ENCODE measurements at places on chromosomes 4 and X. TPM values are rescaled to one million over a fixed set of nuclear protein-coding genes. Genes with fewer than 3 reads are reported as not detected.

The ARX gene
- total RNA-seq = not detected

The BST1 gene
- 31.8 TPM for total RNA-seq

The OTC gene
- not detected for total RNA-seq

The DKK2 gene
- not detected for total RNA-seq

The CYP2U1 gene
- total RNA-seq = 27.1 TPM

GRCh38 chr4:139934708-139935195 is 219.2 kb downstream of the MAML3 start:
- peaks cover 15% of the 10 kb centered on the region for H3K27me3 ChIP-seq
- no peaks in the 10 kb centered on the region for H3K36me3 ChIP-seq
- DNase-seq = no peak
- H3K27ac ChIP-seq = no peak overlapping the region
- H3K4me1 ChIP-seq = no peaks in the 10 kb centered on the region
- no peak overlapping the region for H3K4me3 ChIP-seq

DNA sequence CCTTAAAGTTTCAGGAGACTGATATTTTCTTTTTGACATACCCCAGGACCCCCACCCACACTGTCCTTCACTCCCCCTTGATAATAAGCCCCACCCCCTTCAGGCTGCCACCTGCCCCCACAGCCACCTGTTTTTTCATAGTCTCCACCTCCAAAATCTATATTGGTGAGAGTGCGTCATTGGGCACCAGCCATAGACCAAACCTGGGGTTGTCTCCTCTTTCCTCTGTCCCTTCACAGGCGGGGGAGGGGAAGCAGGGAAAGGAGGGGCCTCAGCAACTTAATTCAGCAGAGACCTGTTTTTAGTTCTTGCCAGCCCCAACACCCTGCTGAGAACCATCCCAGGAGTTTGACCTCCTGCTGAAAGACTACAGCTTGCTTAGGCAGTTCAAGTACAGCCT is 1.1 kb downstream of the ARHGAP36 start:
- peaks cover 11% of the 10 kb centered on the region for H3K27me3 ChIP-seq
- no peak for DNase-seq
- no peak overlapping the region for H3K27ac ChIP-seq
- no peaks in the 10 kb centered on the region for H3K4me1 ChIP-seq

- peaks cover 13% of the 10 kb centered on the region for H3K4me1 ChIP-seq
- H3K27me3 ChIP-seq = no peaks in the 10 kb centered on the region
- H3K27ac ChIP-seq = no peak overlapping the region
- DNase-seq = no peak
- H3K36me3 ChIP-seq = no peaks in the 10 kb centered on the region
- peak overlapping the region; percentile 81 for H3K4me3 ChIP-seq
Measured at GRCh38 chr4:75630937-75631329, 605 bp upstream of the CDKL2 start.

DNA sequence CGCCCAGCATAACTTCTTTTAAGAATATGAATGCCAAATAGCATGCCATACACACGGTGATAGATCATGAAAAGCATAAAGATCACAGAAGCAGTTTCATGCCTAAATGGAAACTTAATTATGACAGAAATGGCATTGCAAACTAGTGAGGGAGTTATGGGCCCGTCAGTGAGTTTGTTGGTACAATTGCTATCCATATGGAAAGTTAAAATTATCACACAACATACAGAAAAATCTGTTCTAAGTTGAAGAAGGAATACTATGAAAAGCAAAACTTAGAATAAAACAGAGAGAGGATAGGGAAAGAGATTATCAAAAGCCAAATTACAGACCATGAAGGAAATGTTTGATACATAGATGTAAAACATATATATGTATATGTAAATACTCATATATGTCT is 30.2 kb upstream of the RAP1GDS1 start:
- no peak for DNase-seq
- no peak overlapping the region for H3K27ac ChIP-seq
- no peaks in the 10 kb centered on the region for H3K4me1 ChIP-seq
- H3K36me3 ChIP-seq = no peaks in the 10 kb centered on the region
- no peak overlapping the region for H3K4me3 ChIP-seq

DNA sequence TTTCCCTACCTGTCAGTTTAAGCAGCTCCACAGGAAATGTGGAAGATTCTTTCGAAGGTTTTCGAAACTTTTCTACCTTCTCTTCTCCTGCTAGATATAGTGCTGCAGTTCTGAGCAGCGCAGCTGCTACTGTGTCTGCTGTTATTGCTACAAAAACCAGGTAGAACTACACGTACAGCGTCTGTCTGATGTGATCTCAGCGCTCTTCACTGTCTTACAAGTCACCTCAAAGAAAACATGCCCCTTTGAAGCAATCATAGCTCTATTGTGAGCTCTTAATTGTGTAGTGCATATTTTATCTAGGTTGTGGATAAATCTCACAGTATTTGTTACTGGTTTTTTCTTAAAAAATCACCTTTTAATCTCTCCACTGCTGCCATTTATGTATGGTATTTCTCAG is 147.6 kb upstream of the BMPR1B start:
- H3K27ac ChIP-seq = no peak overlapping the region
- no peak for DNase-seq
- peaks cover 23% of the 10 kb centered on the region for H3K36me3 ChIP-seq
- H3K4me3 ChIP-seq = no peak overlapping the region
- H3K4me1 ChIP-seq = peaks cover under 1% of the 10 kb centered on the region
- H3K27me3 ChIP-seq = no peaks in the 10 kb centered on the region

DNA sequence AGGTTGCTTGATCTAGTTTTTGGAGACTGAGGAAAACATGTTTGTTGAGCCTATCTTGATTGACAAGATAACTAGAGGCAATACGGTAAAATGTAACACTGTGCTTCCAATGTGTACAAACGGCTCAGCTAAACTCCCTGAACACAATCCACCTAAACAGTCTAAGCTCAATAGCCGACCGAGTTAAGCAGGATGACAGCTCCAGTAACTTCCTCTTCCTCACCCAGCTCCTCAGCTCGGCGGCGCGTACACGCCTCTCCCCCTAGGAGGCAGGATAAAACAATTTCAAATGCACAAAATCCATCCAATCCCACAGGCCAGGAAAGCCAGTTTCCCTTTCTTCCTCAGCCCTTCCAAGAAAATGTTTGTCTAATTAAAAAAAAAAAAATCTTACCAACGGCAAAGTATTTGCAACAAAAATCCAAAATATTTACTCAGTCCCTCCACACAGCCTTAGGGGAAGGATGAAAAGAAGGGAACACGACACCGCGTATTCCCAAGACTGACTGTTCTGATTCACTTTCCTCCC is 1.0 kb downstream of the CNOT6L start:
- no peaks in the 10 kb centered on the region for H3K36me3 ChIP-seq
- H3K27ac ChIP-seq = peak overlapping the region; percentile 78
- DNase-seq = peak; percentile 96

DNA sequence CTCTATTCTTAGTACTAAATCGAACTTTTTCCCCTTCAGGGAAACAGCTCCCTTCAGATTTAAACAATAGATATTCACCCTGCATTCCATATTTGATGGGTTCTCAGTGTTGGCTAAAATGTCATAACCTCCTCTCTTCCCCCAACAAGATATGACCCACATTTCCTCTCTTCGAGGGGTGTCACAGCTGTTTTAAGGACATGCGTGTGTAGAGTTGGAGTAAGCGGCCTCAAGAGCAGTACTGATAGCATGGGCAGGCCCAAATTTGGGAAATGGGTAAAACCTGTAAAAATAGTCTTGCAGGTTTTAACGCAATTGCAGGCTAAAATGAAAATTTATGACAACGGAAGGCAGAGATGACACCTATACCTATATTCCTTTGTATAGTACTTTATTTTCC is 28.7 kb downstream of the SAT1 start:
- no peaks in the 10 kb centered on the region for H3K27me3 ChIP-seq
- no peak overlapping the region for H3K4me3 ChIP-seq
- no peak overlapping the region for H3K27ac ChIP-seq
- no peaks in the 10 kb centered on the region for H3K36me3 ChIP-seq
- no peak for DNase-seq
- H3K4me1 ChIP-seq = peaks cover 4% of the 10 kb centered on the region

DNA sequence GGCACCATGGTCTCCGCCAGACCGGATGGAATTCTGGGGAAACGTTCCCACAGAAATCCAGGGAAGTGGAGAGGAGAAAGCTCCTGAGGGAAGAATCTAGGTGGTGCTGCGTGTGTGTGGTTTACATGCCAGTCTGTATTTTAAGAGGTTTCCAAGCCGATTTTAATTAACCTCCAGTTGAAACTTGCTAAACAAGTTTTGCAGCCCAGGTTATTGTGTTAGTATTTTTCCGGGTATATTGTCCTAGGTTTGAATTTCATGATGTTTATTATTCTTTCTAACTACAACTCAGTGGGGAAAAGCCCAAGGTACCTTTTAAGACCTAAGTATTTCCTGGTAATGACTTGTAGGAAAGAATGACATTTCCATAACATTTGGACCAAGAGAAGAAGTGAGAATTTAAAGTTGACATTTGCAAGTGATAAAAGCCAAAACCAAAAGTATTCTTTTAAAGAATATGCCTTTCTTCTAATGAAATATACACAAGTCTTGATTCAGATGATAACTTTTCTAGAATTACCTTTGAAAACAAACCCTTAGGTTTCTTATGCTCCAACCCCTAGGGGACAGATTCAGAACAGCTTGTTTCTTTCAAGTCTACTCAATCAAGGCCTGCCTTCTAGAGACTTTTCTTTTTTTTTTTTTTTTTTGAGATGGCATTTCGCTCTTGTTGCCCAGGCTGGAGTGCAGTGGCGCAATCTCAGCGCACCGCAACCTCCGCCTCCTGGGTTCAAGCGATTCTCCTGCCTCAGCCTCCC is 14.6 kb downstream of the SAT1 start:
- no peaks in the 10 kb centered on the region for H3K27me3 ChIP-seq
- no peaks in the 10 kb centered on the region for H3K36me3 ChIP-seq
- no peaks in the 10 kb centered on the region for H3K4me1 ChIP-seq
- no peak overlapping the region for H3K27ac ChIP-seq
- no peak overlapping the region for H3K4me3 ChIP-seq

GRCh38 chrX:10393899-10394298 is 226.5 kb downstream of the MID1 start:
- no peak overlapping the region for H3K4me3 ChIP-seq
- no peak for DNase-seq
- H3K27ac ChIP-seq = no peak overlapping the region
- H3K27me3 ChIP-seq = no peaks in the 10 kb centered on the region
- H3K4me1 ChIP-seq = peaks cover 4% of the 10 kb centered on the region

DNA sequence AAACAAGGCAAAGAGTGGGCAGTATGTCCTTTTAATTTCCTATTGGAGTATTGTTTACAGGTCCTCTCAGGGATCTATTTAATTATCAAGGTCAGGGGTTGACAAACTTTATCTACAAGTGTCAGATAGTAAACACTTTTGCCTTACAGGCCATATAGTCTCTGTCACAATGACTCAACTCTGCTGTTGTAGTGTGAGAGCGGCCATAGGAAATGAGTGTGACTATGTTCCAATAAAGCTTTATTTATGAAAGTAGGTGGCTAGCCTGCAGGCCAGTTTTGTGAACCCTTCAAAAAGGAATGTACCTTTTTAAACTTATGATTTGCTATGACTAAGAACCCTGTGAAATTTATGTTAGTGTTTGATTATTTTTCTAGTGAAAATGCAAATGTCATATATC is 156.1 kb downstream of the GPAT3 start:
- no peak for DNase-seq
- no peak overlapping the region for H3K27ac ChIP-seq
- no peaks in the 10 kb centered on the region for H3K4me1 ChIP-seq
- H3K36me3 ChIP-seq = no peaks in the 10 kb centered on the region

- DNase-seq = no peak
- no peaks in the 10 kb centered on the region for H3K36me3 ChIP-seq
- H3K27me3 ChIP-seq = no peaks in the 10 kb centered on the region
- H3K4me1 ChIP-seq = no peaks in the 10 kb centered on the region
Measured at GRCh38 chr4:130028552-130028951, 932.6 kb downstream of the C4orf33 start.

DNA sequence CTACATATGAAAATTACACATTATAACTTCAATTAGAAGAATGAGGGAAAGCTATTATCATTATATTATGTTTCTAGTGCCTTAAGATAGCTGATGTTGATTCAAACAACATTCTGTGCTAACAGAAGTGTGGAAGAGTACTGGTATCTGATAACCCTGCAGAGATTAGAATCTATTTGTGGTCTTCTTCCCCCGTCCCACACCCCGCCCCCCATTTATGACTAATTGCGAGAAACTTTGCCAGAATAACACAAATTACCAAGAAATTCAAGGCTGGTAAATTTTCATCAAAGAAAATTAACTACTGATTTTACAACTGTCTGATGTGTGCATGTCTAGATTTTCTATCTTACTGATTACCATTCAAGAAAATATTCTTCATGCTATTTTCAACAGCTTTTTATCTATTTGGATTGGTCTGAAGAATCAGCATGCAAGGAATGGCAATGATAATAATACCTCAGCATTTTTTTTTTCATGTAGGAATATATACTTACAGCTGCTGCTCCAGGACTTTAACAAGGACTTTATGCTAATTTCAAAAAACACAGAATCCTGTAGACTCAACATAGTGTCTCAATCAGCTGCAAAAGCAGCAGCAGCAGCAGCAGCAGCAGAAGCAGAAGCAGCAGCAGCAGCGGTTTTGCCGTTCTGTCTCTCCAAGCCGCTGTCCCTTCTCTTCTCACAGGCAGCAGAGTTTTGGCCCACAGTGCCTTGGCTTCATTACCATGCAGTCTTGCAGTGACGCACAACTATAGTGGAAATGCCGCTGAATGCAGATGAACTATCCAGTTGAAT is 126.7 kb downstream of the FRYL start:
- peak overlapping the region; percentile 18 for H3K4me3 ChIP-seq
- peaks cover 12% of the 10 kb centered on the region for H3K4me1 ChIP-seq
- no peak for DNase-seq
- peak overlapping the region; percentile 44 for H3K27ac ChIP-seq

DNA sequence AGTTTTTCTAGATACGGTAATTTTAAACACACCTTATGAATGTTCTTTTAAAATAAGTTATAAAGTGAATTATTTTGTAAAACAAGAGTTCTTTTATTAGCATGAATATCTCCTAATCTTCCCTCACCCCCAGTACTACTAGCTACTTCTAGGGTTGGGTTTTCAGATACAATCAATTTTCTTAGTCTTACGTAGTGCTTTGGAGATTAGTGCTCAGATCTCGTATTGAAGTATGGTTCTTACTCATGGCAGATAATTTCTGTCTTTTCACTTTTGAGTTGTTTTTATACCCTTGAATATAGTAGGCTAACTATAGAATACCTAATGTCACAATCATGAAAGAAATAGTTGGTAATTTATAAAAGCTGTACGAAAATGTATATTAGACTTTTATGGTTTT is 43.2 kb downstream of the CDKL5 start:
- DNase-seq = no peak
- H3K4me1 ChIP-seq = no peaks in the 10 kb centered on the region
- no peak overlapping the region for H3K4me3 ChIP-seq
- H3K27me3 ChIP-seq = no peaks in the 10 kb centered on the region
- no peaks in the 10 kb centered on the region for H3K36me3 ChIP-seq

GRCh38 chr4:6281436-6282313 is 12.0 kb downstream of the WFS1 start:
- no peak overlapping the region for H3K4me3 ChIP-seq
- no peaks in the 10 kb centered on the region for H3K27me3 ChIP-seq
- H3K27ac ChIP-seq = no peak overlapping the region
- no peak for DNase-seq
- H3K36me3 ChIP-seq = no peaks in the 10 kb centered on the region
